ENCODE measurements at places on chromosomes 7 and 10. TPM values are rescaled to one million over a fixed set of nuclear protein-coding genes. Genes with fewer than 3 reads are reported as not detected.

SUFU gene
- total RNA-seq, result 16.7 TPM

HOXA10 gene
- total RNA-seq, result 39.3 TPM

FAM131B gene
- 0.79 TPM for total RNA-seq

UTF1 gene
- total RNA-seq, result not detected

HOXA4 gene
- total RNA-seq, result 0.39 TPM

ACHE gene
- total RNA-seq, result not detected

SRRM3 gene
- total RNA-seq, result 0.23 TPM

Measured in HFFc6 (cell line).